ENCODE measurements at places on chromosomes 6 and 20. TPM values are rescaled to one million over a fixed set of nuclear protein-coding genes. Genes with fewer than 3 reads are reported as not detected.
A peak's percentile ranks its signal among the peaks of the same experiment; 100 is the strongest.

DNA sequence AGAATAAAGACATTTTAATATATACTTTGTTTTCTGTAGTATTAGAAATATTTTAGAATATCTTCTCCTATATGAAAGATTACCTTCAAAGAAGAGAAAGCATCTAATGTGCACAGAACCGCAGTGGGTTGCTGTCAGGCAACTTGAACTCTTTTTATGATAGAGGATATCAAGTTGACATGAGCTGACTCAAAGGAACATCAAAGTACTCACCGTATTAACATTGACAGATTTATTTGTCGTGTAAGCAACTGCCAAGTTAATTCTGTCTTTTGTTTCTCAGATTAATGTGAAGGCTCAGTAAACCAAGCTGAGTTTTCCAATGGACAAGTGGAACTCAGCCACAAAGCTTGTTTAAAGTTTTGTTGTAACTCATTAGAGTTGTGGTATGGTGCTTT is 2.2 kb upstream of the GINM1 start:
- H3K4me1 ChIP-seq = peaks cover 4% of the 10 kb centered on the region
- H3K27ac ChIP-seq = no peak overlapping the region
- H3K4me3 ChIP-seq = no peak overlapping the region

- no peak overlapping the region for H3K27ac ChIP-seq
- H3K27me3 ChIP-seq = no peaks in the 10 kb centered on the region
Measured at GRCh38 chr6:45780523-45780922, 235.1 kb downstream of the CLIC5 start.

GRCh38 chr20:42862446-42862845 is 327.3 kb downstream of the PTPRT start:
- H3K36me3 ChIP-seq = no peaks in the 10 kb centered on the region
- H3K27me3 ChIP-seq = peaks cover 17% of the 10 kb centered on the region
- no peaks in the 10 kb centered on the region for H3K4me1 ChIP-seq
- H3K27ac ChIP-seq = no peak overlapping the region
- H3K4me3 ChIP-seq = no peak overlapping the region

- H3K27me3 ChIP-seq = no peaks in the 10 kb centered on the region
- H3K27ac ChIP-seq = no peak overlapping the region
- no peak overlapping the region for H3K4me3 ChIP-seq
- no peaks in the 10 kb centered on the region for H3K36me3 ChIP-seq
- H3K4me1 ChIP-seq = no peaks in the 10 kb centered on the region
Measured at GRCh38 chr6:159836718-159837490, 36.8 kb downstream of the PNLDC1 start.

- no peak for DNase-seq
- H3K4me3 ChIP-seq = no peak overlapping the region
- H3K36me3 ChIP-seq = peaks cover 53% of the 10 kb centered on the region
- H3K4me1 ChIP-seq = no peaks in the 10 kb centered on the region
- no peaks in the 10 kb centered on the region for H3K27me3 ChIP-seq
Measured at GRCh38 chr20:32314768-32315167, 37.3 kb downstream of the KIF3B start.

GRCh38 chr6:49849213-49849907 is 17.0 kb downstream of the CRISP1 start:
- peak; percentile 39 for DNase-seq
- H3K36me3 ChIP-seq = no peaks in the 10 kb centered on the region
- no peaks in the 10 kb centered on the region for H3K27me3 ChIP-seq
- H3K4me3 ChIP-seq = no peak overlapping the region
- H3K4me1 ChIP-seq = no peaks in the 10 kb centered on the region

GRCh38 chr6:110214338-110214737 is 34.1 kb downstream of the CDC40 start:
- H3K27ac ChIP-seq = no peak overlapping the region
- peaks cover 76% of the 10 kb centered on the region for H3K36me3 ChIP-seq
- no peak overlapping the region for H3K4me3 ChIP-seq

DNA sequence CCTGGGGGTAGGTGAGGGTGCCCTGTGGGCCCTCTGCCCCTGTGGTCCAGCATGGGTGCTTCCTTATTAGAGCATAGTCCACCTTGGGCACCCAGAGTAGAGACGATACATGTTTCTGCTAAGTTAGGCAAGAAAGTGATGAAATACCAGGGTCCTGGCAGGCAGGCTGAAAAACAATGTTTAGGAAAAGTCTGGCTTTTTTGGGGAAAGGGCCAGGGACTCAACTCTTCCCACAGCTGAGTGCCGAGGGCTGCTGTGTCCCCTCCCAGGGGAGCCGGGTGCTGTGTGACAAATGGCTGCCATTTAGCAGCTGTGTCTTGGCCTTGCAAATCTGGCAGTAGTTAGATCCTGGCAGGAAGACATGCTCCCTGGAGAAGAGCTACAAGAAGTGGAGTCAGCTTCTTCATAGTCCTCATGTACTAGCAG is 61.5 kb downstream of the RREB1 start:
- H3K4me1 ChIP-seq = peaks cover 48% of the 10 kb centered on the region
- DNase-seq = no peak
- no peak overlapping the region for H3K27ac ChIP-seq
- H3K27me3 ChIP-seq = no peaks in the 10 kb centered on the region
- H3K4me3 ChIP-seq = no peak overlapping the region

- no peak overlapping the region for H3K27ac ChIP-seq
- H3K27me3 ChIP-seq = peaks cover 6% of the 10 kb centered on the region
- peak; percentile 20 for DNase-seq
- peaks cover 8% of the 10 kb centered on the region for H3K36me3 ChIP-seq
- H3K4me1 ChIP-seq = no peaks in the 10 kb centered on the region
- H3K4me3 ChIP-seq = no peak overlapping the region
Measured at GRCh38 chr6:36688063-36688738, 9.4 kb upstream of the RAB44 start.

GRCh38 chr6:13370623-13371022 is 42.3 kb upstream of the TBC1D7 start:
- H3K27me3 ChIP-seq = no peaks in the 10 kb centered on the region
- no peak overlapping the region for H3K4me3 ChIP-seq
- H3K27ac ChIP-seq = no peak overlapping the region
- no peaks in the 10 kb centered on the region for H3K4me1 ChIP-seq
- DNase-seq = no peak

DNA sequence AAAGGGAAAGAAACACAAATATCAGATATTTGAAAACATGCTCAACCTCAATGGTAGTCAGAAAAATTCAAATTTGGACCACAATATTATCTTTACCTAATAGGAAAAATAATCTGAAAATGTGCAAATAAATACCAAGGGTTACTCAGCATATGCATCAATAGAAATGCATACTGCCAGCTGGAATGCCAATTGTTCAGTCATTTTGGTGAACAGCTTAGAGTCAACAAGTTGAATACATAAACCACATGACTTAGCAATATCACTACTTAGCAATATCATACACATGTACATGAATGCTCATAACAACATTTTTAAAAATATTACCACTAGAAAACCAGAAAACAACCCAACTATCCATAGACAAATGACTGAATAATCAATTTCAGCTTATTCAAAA is 212.7 kb downstream of the PTPRK start:
- no peak overlapping the region for H3K4me3 ChIP-seq
- no peaks in the 10 kb centered on the region for H3K27me3 ChIP-seq
- H3K36me3 ChIP-seq = peaks cover 6% of the 10 kb centered on the region
- no peak overlapping the region for H3K27ac ChIP-seq
- peaks cover 12% of the 10 kb centered on the region for H3K4me1 ChIP-seq

GRCh38 chr6:160260803-160261450 is 2.3 kb upstream of the SLC22A2 start:
- no peak overlapping the region for H3K27ac ChIP-seq
- H3K36me3 ChIP-seq = no peaks in the 10 kb centered on the region
- peaks cover 10% of the 10 kb centered on the region for H3K4me1 ChIP-seq
- no peaks in the 10 kb centered on the region for H3K27me3 ChIP-seq
- no peak for DNase-seq
- no peak overlapping the region for H3K4me3 ChIP-seq

- DNase-seq = peak; percentile 36
- no peaks in the 10 kb centered on the region for H3K27me3 ChIP-seq
- no peaks in the 10 kb centered on the region for H3K36me3 ChIP-seq
- H3K27ac ChIP-seq = no peak overlapping the region
- H3K4me3 ChIP-seq = no peak overlapping the region
Measured at GRCh38 chr6:170087941-170088581, 202.8 kb downstream of the DLL1 start.

DNA sequence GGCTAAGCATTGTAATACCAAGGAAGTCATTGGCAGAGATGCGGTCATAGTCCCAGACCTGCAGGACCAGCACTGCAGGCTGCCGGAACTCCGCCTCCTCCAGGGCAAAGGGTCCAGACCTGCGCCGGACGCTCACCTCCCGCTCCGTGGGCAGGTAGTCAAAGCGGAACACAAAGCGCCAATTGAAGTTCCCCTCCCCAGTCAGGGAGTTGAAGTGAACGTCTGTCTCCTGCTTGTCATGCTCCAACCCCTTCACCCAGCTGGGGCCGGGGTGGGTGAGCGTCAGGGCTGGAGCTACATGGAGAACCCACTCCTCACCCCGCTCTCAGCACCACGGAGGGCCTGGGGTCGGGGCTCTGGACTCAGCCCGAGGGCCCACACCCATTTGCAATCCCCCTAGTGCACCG is 18.2 kb downstream of the ERGIC3 start:
- peaks cover 5% of the 10 kb centered on the region for H3K36me3 ChIP-seq
- no peak overlapping the region for H3K4me3 ChIP-seq
- no peak overlapping the region for H3K27ac ChIP-seq

GRCh38 chr6:84061613-84062398 is 28.2 kb downstream of the MRAP2 start:
- no peak for DNase-seq
- no peaks in the 10 kb centered on the region for H3K27me3 ChIP-seq
- peaks cover 19% of the 10 kb centered on the region for H3K4me1 ChIP-seq
- H3K36me3 ChIP-seq = peaks cover 23% of the 10 kb centered on the region
- no peak overlapping the region for H3K27ac ChIP-seq
- peak overlapping the region; percentile 27 for H3K4me3 ChIP-seq

DNA sequence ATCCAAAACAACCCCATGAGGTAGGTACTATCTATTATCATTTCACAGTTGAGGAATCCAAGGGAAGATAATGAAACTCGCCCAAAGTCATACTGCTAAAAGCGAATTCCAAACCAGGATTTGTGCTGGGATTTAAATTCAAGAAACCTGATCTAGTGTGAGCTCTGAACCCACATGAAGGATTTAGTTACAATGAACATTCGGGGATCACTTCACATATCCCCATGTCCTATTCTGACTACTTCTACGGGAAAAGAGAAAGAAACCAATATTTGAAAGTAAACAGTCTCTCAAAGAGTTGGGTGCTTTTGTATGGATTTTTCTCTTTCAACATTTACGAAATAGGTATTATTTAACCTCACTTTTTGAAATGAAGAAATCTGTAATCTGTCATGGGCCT is 12.9 kb downstream of the RANBP9 start:
- no peak for DNase-seq
- no peaks in the 10 kb centered on the region for H3K27me3 ChIP-seq
- no peak overlapping the region for H3K27ac ChIP-seq

DNA sequence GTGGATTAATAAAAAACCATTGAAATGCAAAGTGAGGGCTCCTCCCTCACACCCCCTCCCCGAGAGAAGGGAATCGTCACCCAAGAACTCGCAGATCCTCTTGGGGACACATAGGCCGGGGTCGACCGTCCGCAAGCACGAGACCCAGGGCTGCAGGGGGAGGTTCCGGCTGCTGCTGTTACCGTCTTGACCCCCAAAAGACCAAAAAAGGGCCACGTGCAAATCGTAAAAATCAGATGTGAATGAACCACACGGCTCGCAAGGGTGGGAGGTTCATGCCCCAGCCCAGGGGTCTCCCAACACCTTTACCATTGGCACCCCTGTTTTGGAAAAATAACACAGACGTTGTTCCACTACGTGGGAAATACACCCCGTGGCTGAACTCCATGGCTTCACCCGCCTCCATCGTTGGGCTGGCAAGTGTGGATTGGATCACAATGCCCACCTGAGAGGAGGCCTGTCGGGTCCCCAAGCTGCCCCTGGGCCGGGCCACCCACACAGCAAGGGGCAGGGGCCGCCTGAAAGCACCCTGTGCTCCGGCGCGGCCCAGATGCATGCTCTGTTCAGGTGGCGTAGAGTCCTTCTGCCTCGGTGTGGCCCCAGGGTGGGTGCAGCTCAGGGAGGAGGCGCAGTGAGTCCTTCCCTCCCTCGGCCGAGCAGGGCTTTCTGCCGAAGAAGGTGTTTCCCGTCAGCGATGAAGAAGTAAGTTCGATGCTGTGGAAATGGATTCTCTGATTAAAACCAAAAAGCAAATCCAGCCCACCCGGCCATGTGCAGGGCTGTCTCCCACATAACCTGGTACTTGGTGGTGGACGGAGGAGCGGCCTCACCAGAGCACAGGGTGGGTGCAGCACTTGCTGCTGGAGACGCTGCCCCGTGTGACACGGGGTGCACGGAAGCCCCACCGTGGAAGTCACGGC is 85.0 kb downstream of the YTHDF1 start:
- H3K27me3 ChIP-seq = peaks cover 5% of the 10 kb centered on the region
- H3K27ac ChIP-seq = no peak overlapping the region
- H3K36me3 ChIP-seq = no peaks in the 10 kb centered on the region
- peak; percentile 36 for DNase-seq
- no peak overlapping the region for H3K4me3 ChIP-seq

DNA sequence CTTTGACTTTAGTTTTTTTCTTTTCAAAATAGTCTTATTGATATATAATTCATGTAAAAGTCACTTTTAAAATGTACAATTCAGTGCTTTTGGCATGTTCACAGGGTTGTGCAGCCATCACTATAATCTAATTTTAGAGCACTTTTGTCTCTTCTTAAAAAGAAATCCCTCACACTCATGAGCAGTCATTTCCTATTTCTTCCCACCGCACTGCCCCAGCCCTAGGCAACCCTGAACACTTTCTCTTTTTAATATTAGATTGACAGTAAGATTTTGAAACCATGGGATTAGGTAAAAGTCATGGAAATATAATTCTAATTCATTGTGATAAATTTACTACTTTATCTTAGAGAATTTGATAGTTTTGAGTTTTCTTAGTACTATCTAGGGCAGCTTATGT is 309.4 kb downstream of the UTRN start:
- H3K27me3 ChIP-seq = no peaks in the 10 kb centered on the region
- H3K36me3 ChIP-seq = peaks cover 12% of the 10 kb centered on the region
- H3K27ac ChIP-seq = no peak overlapping the region
- H3K4me3 ChIP-seq = no peak overlapping the region
- no peaks in the 10 kb centered on the region for H3K4me1 ChIP-seq
- DNase-seq = no peak

- H3K27me3 ChIP-seq = no peaks in the 10 kb centered on the region
- H3K27ac ChIP-seq = no peak overlapping the region
- H3K4me3 ChIP-seq = no peak overlapping the region
- H3K4me1 ChIP-seq = no peaks in the 10 kb centered on the region
Measured at GRCh38 chr20:24787071-24787470, 162.0 kb upstream of the CST7 start.

The CLDN20 gene
- total RNA-seq = not detected

The CNBD2 gene
- 1.9 TPM for total RNA-seq

The ASIP gene
- total RNA-seq = not detected

The TBC1D7 gene
- total RNA-seq = 28.8 TPM

The HDGFL1 gene
- not detected for total RNA-seq

The RAET1E gene
- not detected for total RNA-seq

The ITPA gene
- total RNA-seq = 56.1 TPM

The SIRPB1 gene
- 1.1 TPM for total RNA-seq

The SEL1L2 gene
- not detected for total RNA-seq

The BPIFB2 gene
- not detected for total RNA-seq

The SLC17A9 gene
- total RNA-seq = 10.2 TPM

The RIMS4 gene
- 4.3 TPM for total RNA-seq

The IL17A gene
- total RNA-seq = not detected

Measured in endodermal cell (in vitro differentiated cells).